Stimulated activated CD4-positive, alpha-beta T cell treated with anti-CD3 and anti-CD28 coated beads, Interleukin-1b, Interleukin-23, amount 100 ng/mL, for 24 hours (primary cell): ENCODE measurements at places on chromosomes 1 and 21.

DNA sequence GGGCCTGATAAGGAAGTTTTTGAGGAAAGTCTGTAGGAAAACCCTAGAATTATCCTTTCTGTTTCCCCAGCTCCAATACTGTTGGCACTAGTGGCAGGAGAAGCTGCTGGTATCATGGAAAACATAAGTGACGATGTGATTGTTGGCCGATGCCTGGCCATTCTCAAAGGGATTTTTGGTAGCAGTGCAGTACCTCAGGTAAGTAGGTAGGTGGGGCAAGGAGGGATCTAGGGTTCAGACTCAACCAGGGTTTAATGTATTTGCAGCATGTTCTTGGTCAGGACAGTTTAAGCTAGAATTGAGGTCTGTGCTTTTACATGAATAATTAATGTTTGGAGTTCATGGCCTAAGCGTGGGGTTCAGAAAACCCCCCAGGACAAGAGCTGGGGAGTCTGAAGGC lies 62.1 kb downstream of the KDM1A start:
- no peak for DNase-seq

DNA sequence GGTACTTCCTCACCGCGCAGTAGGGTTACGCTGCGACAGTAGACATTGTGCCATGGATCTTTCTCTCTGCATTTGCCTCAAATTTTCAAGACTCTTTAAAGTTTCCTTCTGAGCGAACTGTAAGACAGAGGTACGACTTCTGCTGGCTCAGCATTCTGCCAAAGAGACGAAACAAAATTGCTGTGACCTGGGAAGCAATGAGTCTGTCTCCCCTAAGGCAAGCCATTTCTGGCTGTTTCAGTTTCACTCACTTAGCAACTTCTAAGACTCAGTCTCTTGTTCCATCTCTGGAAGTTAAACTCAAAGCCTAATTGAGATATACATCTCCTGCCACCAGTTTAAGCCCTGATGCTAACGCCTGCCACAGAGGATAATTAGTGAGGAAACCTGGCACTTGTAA lies 510.9 kb upstream of the DAB1 start:
- DNase-seq, result no peak

- no peak for DNase-seq
Observed at GRCh38 chr1:214401666-214402065, 120.7 kb downstream of the SMYD2 start.

GRCh38 chr1:58149271-58149812 lies 397.2 kb downstream of the OMA1 start:
- DNase-seq, result no peak

- DNase-seq, result no peak
Observed at GRCh38 chr1:6068932-6069331, 23.2 kb downstream of the KCNAB2 start.

DNA sequence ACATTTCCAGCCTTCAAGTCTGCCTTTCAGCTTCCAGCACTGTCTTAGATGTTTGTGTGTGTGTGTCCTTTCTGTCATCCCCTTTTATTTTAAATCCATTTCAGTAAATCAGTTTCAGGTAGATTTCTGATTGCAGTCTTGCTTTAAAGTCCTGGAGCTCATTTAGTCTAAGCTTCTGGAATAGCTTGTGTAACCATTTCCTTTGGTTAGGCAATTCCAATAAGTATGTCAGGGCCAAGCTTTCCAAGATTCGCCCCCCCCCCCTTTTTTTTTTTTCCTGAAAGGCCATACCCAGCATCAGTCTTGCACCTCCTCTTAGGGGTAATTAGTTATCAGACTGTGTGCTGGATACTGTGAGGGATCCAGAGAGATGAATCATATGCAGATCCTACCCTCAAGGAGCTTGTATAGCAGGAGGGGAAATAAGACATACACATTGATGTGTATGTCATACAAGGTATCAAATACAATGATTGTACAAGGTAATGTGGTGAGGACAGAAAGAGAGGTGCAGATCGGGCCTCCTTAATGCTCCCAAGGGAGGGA lies 41.3 kb downstream of the NFYC start:
- no peak for DNase-seq

DNA sequence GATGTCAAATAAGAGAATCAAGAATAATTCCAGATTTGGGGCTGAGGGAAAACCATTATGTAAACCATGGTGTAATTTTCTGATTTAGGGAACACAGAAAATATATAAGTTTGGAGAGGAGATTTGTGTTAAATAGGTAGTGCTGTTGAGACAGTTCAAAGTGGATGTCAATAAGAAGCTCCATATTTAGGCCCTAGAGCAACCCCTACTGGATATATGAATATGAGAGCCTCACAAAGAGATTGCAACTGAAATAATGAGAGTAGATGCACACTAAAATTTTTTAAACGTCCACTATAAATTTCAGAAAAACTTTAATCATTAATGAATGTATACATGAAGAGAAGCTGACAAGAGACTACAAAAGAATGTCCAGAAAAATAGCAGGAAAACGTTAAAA lies 1447.8 kb upstream of the PRMT6 start:
- DNase-seq, result no peak

DNA sequence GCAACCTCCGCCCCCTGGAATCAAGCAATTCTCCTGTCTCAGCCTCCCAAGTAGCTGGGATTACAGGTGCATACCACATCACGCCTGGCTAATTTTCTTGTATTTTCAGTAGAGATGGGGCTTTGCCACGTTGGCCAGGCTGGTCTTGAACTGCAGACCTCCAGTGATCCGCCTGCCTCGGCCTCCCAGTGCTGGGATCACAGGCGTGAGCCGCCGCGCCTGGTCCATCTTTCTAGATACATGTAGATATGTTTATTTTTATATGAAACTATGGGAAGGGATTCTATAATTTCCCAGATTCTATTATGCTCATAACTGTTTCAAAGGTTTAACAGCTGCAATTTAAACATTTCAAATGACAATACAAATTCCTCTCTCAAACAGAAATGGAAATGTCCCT lies 27.1 kb downstream of the CLCC1 start:
- no peak for DNase-seq

GRCh38 chr1:230396966-230397365 lies 29.2 kb downstream of the PGBD5 start:
- no peak for DNase-seq

- DNase-seq, result no peak
Observed at GRCh38 chr1:159229260-159229885, 24.7 kb downstream of the ACKR1 start.

DNA sequence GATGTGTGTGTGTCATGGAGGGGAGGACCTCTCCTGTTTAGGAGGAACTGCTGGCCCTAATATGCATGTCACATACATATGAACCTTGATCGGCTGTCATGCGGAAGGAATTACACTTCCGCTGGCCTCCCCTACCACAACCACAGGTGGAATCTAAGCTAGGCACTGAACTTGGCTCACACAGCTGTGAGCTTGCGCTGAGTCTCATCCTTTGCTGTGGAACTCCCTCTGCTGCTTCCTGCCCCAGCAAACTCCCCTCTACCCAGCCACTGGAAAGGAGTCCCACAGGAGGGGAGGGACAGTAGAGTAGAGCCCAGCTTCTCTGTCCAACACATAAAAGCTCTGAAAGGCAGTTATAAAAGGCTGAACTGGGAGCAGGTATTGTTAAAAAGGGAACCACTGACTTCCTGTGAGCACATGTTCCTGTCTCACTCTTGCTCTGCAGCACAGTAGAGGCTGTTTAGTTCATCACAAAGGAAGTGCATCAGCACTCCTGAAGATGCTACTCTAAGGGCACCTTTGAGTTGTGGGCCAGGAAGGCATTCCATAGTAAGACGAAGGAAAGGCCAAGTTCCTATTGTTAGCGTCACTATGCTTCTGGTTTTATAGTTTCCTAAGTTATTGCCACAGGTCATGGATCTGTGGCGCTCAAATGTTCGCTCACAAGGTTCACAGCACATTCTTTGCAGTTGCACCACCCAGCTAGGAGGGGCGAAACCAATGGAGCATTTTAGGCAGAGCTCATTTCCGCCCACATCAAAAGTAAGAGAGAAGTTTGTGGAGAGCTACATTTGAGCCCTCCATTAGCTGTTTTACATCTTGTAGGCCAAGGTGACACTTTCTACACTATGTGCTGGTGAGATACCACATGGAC lies 17.7 kb upstream of the PTPRC start:
- peak; percentile 43 for DNase-seq

DNA sequence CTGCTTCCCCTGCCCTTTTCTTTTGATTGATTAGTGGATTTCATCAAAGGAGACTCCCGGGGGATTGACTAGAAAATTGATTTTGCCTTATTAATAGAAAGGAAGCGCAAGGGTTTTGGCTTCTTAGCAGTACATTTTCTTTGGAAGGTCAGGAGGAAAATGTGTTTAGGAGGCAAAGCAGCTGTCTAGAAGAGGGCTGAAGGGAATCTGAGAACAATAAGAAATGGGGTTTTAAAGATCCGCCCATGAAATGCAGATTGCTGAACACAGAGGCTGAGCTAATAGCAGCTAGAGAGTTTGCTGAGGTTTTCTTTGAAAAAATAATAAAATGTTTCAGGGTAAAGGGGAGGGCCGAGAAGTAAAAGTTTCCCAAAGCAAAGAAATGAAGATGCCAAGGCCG lies 4.9 kb downstream of the SERTAD4 start:
- DNase-seq, result no peak

DNA sequence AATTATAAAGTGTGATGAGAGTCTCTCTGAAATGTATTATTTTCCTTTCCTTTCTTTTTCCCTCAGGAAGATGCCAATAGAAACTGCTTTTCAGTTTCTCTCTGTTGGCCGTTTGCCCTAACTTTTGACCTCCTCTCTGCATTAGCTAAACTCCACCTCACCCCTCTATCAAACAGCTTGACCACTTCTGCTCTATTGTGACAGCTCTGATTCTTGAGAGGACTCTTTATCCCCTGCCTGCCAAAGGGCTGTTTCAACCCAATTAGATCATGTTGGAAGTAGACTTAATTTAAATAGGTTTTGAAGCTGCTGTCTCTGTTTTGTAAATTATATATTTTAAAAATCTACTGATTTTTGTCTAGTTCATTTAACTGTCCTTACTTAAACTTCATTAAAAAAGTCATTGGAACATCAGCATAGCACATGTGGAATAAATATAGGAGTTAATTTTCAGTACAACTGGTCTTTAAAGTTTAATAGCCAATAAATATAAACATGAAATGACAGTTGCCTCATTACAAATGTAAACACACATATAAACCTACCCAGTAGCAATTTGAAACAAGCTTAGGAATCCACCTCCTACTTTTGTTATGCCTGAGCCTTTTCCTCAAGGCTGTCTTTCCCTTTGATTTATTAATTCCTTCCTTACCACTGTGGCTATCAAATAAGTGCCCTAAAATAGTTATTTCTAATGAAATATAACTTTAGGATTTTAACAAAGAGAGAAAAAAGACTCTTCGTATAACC lies 152.0 kb downstream of the CHRM3 start:
- DNase-seq, result no peak

GRCh38 chr1:74953622-74954021 lies 180.6 kb upstream of the LHX8 start:
- no peak for DNase-seq

DNA sequence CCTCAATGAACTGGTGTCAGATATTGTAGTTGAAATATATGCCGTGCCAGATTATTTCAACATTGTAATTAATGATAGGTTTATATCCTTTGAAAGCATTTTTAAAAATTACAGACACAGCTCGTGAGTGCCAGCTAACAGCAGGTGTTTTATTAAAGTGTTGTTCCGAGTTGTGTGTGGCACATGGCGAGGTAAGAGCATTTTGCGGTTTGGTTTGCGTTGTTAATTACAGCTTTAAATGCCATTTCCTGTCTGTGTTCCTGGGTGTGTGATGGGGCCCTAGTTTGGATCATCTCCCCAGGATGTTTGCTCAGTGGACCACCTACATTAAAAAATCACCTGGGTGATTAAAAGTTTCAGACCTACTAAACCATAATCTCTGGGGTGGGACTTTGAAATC lies 97.4 kb downstream of the PRDM2 start:
- DNase-seq, result no peak

DNA sequence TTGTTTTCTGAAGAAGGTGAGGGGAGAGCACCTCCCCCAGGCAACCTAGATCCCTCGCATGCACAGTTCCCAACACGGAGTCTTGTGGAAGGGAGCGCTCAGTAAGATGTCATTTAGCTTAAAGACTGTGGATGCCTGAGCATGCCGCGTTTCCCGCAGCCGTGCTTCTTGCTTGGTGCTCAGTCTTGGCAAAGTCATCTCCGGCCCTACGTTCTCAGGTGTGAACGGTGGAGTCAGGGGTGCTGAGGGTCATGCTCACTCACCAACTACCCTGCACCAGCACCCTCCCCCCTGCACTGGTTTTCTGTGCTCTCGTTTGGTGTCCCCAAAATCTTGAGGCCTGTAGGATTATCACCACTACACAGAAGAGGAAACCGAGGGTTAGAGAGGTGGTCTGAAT lies 202.1 kb downstream of the RHOU start:
- DNase-seq, result no peak

DNA sequence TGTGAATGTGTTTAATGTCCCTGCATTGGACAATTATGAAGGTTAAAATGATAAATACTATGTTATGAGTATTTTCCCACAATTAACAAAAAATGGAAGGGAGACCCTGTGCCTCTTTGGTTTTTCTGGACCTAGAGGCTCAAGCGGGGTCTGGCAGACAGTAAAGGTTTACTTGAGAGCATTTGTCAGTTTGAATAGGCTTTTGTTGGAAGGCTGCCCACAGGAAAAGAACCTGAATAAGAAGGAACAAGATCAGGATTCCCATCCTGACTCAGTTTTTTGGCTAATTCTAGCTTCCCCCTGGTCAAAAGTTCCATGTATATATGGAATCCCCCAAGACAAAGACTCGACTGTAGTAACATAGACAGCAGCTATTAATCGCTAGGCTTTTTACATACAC lies 150.9 kb upstream of the JUN start:
- no peak for DNase-seq

- no peak for DNase-seq
Observed at GRCh38 chr21:38925923-38926322, 120.2 kb downstream of the ETS2 start.

- no peak for DNase-seq
Observed at GRCh38 chr1:116453906-116454305, 80.9 kb downstream of the ATP1A1 start.

- no peak for DNase-seq
Observed at GRCh38 chr1:213266983-213267772, 216.1 kb downstream of the RPS6KC1 start.

DNA sequence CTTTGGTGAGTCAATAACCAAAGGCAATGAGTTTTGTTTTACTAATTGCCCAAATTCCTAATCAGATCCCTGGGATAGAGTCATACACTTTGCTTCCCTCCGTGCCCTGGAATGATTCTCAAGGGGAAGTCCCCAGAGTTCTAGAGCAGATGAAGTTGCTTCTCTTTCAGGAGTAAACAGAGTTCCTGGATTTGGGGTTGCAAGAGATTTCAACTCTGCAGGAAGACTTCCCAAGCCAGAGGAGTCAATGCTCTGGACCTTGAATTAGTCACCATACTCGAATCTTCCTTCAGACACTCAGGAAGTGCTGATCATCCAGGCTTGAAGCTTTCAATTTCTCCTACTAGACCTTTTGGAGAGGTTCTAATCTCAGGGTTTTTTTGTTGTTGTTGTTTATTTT lies 39.6 kb downstream of the FCER1A start:
- no peak for DNase-seq
